ENCODE measurements at places on chromosomes 2 and 18.

- no peak for DNase-seq
- no peak overlapping the region for H3K27ac ChIP-seq
- H3K4me3 ChIP-seq, result no peak overlapping the region
- no peaks in the 10 kb centered on the region for H3K27me3 ChIP-seq
- H3K36me3 ChIP-seq, result no peaks in the 10 kb centered on the region
These were observed 298.9 kb upstream of the NCKAP5 start for GRCh38 chr2:133867166-133867565.

DNA sequence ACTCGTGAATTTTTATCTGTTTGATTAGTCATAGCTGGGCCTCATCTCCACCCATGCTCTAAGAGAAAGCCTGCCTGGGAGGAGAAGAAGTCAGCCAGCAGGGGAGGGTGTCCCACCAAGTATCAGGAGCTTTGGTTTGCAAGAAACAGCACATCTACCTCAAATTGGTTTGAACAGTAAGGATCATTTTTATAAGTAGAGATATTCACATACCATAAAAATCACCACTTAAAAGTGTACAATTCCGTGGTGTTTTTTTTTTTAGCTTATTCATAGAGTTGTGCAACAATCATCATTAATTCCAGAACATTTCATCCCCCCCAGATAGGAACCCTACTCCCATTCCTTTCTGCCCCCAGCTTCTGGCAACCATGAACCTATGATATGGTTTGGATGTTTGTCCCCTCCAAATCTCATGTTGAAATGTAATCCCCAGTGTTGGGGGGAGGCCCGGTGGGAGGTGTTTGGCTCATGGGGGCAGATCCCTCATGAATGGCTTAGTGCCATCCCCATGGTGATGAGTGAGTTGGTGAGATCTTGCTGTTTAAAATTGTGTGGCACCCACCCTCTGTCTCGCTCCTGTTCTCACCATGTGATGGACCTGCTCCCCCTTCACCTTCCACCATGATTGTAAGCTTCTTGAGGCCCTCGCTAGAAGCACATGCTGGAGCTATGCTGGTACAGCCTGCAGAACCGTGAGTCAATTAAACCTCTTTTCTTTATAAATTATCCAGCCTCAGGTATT is 36.2 kb upstream of the HS6ST1 start:
- no peaks in the 10 kb centered on the region for H3K36me3 ChIP-seq
- DNase-seq, result no peak
- H3K27me3 ChIP-seq, result no peaks in the 10 kb centered on the region

GRCh38 chr18:49612515-49613033 is 50.7 kb downstream of the LIPG start:
- H3K27me3 ChIP-seq, result no peaks in the 10 kb centered on the region
- H3K36me3 ChIP-seq, result no peaks in the 10 kb centered on the region
- H3K4me3 ChIP-seq, result no peak overlapping the region
- no peaks in the 10 kb centered on the region for H3K4me1 ChIP-seq
- no peak overlapping the region for H3K27ac ChIP-seq

DNA sequence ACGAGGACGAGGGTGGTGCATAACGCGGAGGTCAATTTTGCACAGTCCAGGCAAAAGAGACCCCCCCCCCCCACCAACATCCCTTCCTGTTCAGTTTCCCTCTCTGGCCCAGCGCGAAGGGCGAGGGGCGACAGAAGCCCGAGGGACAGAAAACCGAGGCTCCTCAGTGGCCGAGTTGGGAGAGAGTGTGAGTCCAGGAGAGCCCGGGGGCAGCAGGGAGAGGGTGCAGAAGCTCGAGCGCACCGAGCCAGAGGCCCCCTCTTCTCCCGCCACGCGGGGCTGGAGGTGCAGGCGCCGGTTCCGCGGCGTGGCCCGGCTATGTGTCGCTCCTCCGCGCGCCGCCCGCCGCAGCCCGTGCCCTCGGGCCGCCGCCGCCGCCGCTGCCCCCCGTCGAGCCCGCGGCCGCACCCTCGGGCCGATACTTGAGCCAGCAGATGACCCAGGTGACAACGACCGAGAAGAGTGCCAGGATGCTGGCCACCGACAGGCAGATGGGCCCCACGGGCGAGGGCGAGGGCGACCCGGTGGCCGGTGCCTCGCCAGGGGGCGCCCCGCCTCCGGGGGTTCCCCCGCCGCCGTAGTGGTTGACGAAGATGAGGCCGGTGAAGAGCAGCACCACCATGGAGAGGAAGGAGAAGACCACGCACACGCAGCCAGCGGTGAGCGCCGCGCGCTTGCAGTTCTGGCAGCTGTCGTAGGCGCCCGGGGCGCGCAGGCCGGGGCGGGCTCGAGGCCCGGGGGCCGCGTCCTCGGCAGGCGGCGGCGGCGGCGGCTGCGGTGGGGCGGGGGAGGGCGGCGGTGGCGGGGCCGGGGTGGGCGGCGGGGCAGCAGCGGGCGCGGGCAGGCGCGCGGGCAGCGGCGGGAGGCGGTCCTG is 20.2 kb upstream of the PAX3 start:
- H3K4me3 ChIP-seq, result peak overlapping the region; percentile 27
- H3K27ac ChIP-seq, result no peak overlapping the region
- H3K27me3 ChIP-seq, result no peaks in the 10 kb centered on the region
- H3K4me1 ChIP-seq, result peaks cover 5% of the 10 kb centered on the region

- no peak overlapping the region for H3K27ac ChIP-seq
- H3K4me1 ChIP-seq, result no peaks in the 10 kb centered on the region
- H3K27me3 ChIP-seq, result no peaks in the 10 kb centered on the region
- no peaks in the 10 kb centered on the region for H3K36me3 ChIP-seq
- DNase-seq, result no peak
These were observed 102.9 kb downstream of the ETAA1 start for GRCh38 chr2:67499989-67500388.

DNA sequence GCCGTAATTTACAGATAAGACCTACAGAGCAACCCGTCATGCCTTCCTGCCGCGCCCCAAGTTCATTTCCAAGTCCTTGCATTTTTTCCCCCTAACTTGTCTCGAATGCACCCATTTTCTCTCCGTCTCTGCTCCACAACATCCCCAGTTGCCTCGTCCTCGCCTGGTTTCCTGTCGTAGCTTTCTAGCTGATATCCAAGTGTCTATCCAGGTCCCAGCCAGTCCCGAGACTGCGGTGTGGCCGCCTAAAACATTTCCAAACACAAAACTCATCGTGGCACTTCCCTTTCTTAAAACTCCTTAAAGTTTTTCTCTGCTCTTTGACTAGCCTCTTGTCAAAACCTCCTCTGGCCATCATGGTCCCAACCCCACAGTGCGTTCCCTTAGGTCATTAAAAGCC is 1.2 kb upstream of the BARD1 start:
- DNase-seq, result peak; percentile 47
- H3K27ac ChIP-seq, result no peak overlapping the region
- H3K4me3 ChIP-seq, result peak overlapping the region; percentile 66
- H3K27me3 ChIP-seq, result no peaks in the 10 kb centered on the region

GRCh38 chr2:85889627-85890281 is 964 bp upstream of the ST3GAL5 start:
- no peak for DNase-seq
- H3K4me1 ChIP-seq, result no peaks in the 10 kb centered on the region
- peak overlapping the region; percentile 88 for H3K4me3 ChIP-seq
- H3K36me3 ChIP-seq, result no peaks in the 10 kb centered on the region

Measured in Peyer's patch (tissue), 4 donors.